HS-5 (cell line): ENCODE measurements at places on chromosomes 2 and 18.

- DNase-seq, result no peak
Observed at GRCh38 chr2:201972621-201973255, 60.9 kb upstream of the FZD7 start.

DNA sequence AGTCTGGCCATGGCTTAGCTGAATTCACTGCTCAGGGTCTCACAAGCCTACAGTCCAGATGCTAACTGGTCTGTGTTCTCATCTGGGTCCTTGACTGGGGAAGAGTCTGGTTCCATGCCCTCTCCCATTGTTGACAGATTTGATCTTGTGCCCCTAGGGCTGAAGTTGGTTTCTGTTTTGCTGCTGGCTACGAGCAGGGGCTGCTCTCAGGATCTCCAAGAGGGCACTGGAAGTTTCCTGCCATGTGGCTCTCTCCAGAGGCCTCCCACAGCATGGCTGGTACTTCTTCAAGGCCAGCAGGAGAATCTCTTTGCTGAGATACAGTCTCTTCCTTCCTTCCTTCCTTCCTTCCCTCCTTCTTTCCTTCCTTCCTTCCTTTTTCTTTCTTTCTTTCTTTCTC lies 78.1 kb downstream of the SPP2 start:
- no peak for DNase-seq

DNA sequence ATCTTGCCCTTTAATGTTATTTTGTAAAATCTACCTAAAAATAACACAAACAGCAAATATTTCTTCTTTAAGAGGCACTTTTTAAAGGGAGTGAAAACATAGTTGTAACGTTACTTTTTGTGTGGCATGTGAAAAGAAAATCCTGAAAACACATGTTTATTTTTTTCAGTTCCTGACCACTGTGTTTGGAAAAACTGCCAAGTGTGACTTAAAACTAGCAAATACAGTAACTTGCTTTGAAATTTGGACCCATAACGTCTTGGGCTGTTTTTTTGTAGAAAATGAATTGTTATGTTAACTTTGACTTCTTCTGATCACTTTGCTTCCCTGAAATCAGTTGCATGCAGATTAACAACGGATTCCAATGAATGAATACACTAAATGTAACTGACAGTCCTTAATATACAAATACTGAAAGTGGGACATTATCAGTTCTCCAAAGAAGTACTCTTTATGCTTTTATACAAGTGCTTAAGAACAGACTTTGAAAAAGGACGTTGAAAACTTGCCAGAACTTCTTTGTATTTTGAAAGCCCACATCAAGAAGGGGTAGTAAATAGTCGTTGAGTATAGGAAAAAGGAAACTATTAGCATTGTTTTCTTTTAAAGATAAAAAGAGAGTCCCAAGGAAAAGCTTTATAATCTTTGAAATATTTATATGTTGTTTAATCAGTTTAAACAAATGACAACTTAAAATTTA lies 96.1 kb upstream of the ZEB2 start:
- DNase-seq, result no peak

- no peak for DNase-seq
Observed at GRCh38 chr2:190499273-190499672, 35.2 kb downstream of the NEMP2 start.

- no peak for DNase-seq
Observed at GRCh38 chr2:168601741-168602140, 145.7 kb downstream of the CERS6 start.

DNA sequence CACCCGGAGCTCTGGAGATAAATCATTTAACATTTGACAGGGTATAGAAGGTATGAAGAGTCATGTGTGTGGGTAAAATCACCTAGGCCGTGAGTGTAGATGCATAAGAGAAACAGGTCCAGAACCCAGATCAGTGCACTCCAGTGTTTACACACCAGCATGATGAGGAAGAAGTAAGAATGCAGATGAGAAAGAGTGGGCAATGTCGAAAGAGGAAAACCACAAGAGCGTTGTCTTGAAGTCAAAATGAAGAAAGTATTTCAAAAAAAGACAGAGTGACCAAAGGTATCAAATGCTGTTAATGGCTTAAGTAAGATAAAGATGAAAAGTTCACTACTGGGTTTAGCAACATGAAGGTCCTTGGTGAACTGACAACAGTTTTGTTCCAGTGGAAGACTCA lies 32.0 kb upstream of the PLB1 start:
- DNase-seq, result no peak

- no peak for DNase-seq
Observed at GRCh38 chr2:237568121-237568660, 1.8 kb downstream of the PRLH start.
